ENCODE measurements at places on chromosomes 2 and 18. TPM values are rescaled to one million over a fixed set of nuclear protein-coding genes. Genes with fewer than 3 reads are reported as not detected.

SLC5A6 gene
- total RNA-seq, result 12.0 TPM

ZAP70 gene
- 1.2 TPM for total RNA-seq

MRO gene
- 7.2 TPM for total RNA-seq

CHRND gene
- 0.53 TPM for total RNA-seq

SEPTIN10 gene
- total RNA-seq, result 62.5 TPM

TMX3 gene
- total RNA-seq, result 28.0 TPM

CDH19 gene
- total RNA-seq, result 98.0 TPM

UGT1A6 gene
- total RNA-seq, result not detected

TCF23 gene
- total RNA-seq, result 0.15 TPM

MC2R gene
- total RNA-seq, result not detected

TAF4B gene
- 1.9 TPM for total RNA-seq

LIMS3 gene
- 2.4 TPM for total RNA-seq

FEZ2 gene
- 65.6 TPM for total RNA-seq

RESP18 gene
- total RNA-seq, result not detected

ARHGAP28 gene
- total RNA-seq, result 4.0 TPM

GALR1 gene
- not detected for total RNA-seq

CPS1 gene
- total RNA-seq, result 5.4 TPM

IGFBP2 gene
- total RNA-seq, result 62.6 TPM

DIPK1C gene
- total RNA-seq, result 2.5 TPM

ZNF521 gene
- total RNA-seq, result 45.4 TPM

KCNE4 gene
- total RNA-seq, result 2.2 TPM

NPAS2 gene
- total RNA-seq, result 40.1 TPM

SERPINB5 gene
- total RNA-seq, result not detected

MFF gene
- 83.2 TPM for total RNA-seq

LIPG gene
- total RNA-seq, result 2.1 TPM

IMPA2 gene
- 26.9 TPM for total RNA-seq

INPP1 gene
- total RNA-seq, result 44.1 TPM

IL1A gene
- not detected for total RNA-seq

COPS7B gene
- 20.7 TPM for total RNA-seq

TFCP2L1 gene
- total RNA-seq, result 0.88 TPM

REEP1 gene
- 28.1 TPM for total RNA-seq

KLF11 gene
- 42.4 TPM for total RNA-seq

RNF149 gene
- total RNA-seq, result 25.5 TPM

CXCR1 gene
- total RNA-seq, result 0.26 TPM

CNGA3 gene
- not detected for total RNA-seq

RAPGEF4 gene
- 7.1 TPM for total RNA-seq

MREG gene
- 0.82 TPM for total RNA-seq

DNAJC5G gene
- 1.5 TPM for total RNA-seq

SLC9A2 gene
- not detected for total RNA-seq

SGPP2 gene
- 1.8 TPM for total RNA-seq

IL36A gene
- not detected for total RNA-seq

ANKRD62 gene
- not detected for total RNA-seq
